ENCODE measurements at places on chromosomes 12 and 14. TPM values are rescaled to one million over a fixed set of nuclear protein-coding genes. Genes with fewer than 3 reads are reported as not detected.

Gene VDR
- 0.54 TPM for polyA plus RNA-seq

Gene GARIN6
- not detected for polyA plus RNA-seq

Gene HHIPL1
- not detected for polyA plus RNA-seq

Gene C12orf54
- polyA plus RNA-seq: not detected

- H3K36me3 ChIP-seq: no peaks in the 10 kb centered on the region
- H3K27ac ChIP-seq: no peak overlapping the region
- no peak overlapping the region for H3K4me3 ChIP-seq
- H3K4me1 ChIP-seq: no peaks in the 10 kb centered on the region
- DNase-seq: peak; percentile 5
- H3K27me3 ChIP-seq: no peaks in the 10 kb centered on the region
Observed at GRCh38 chr14:31510222-31510621, 22.4 kb upstream of the GPR33 start.

GRCh38 chr14:50410071-50410470, 13.4 kb upstream of the CDKL1 start:
- no peak for DNase-seq
- no peaks in the 10 kb centered on the region for H3K4me1 ChIP-seq
- no peaks in the 10 kb centered on the region for H3K27me3 ChIP-seq
- no peak overlapping the region for H3K27ac ChIP-seq
